CD8-positive, alpha-beta T cell (primary cell): ENCODE measurements at places on chromosomes 3 and 15.
A peak's percentile ranks its signal among the peaks of the same experiment; 100 is the strongest.

DNA sequence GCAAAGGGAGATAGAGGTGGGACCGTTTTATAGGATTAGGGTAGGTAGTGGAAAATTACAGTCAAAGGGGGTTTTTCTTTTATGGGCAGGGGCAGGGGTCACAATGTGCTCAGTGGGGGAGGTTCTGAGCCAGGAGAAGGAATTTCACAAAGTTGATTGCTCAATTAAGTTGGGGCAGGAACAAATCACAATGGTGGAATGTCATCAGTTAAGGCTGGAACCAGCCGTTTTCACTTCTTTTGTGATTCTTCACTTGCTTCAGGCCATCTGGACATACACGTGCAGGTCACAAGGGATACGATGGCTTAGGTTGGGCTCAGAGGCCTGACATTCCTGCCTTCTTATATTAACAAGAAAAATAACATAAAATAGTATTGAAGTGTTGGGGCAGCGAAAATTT lies 453.8 kb downstream of the VGLL3 start:
- DNase-seq: no peak

GRCh38 chr3:69474186-69474585 lies 88.3 kb upstream of the FRMD4B start:
- DNase-seq: no peak

DNA sequence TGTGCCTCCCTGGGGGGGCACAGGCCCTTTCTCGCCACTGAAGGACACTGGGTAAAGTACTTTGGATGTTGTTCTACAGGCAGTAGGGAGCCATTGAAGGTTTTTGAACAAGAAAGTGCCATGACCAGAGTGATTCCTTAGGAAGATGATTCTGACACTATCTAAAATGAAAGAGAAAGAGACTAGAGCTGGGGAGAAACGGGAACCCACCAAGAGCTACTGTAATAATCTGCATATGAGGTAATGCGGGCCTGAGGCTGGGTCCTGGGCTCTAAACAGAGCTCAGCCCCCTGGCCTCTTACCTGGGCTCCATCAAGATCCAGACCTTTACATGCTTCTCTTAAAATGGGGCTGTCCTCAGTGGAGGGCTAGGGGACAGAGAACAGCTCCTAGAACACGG lies 24.9 kb downstream of the GRK7 start:
- no peak for DNase-seq

GRCh38 chr3:161412123-161412522 lies 40.8 kb upstream of the SPTSSB start:
- DNase-seq: no peak

GRCh38 chr3:178754852-178755510 lies 218.7 kb downstream of the KCNMB2 start:
- no peak for DNase-seq

- DNase-seq: peak; percentile 93
These were observed 127.0 kb downstream of the KLHL25 start for GRCh38 chr15:85667491-85668424.

GRCh38 chr15:76941636-76942035 lies 10.1 kb downstream of the RCN2 start:
- no peak for DNase-seq
